ENCODE measurements at places on chromosomes 6 and 20.

DNA sequence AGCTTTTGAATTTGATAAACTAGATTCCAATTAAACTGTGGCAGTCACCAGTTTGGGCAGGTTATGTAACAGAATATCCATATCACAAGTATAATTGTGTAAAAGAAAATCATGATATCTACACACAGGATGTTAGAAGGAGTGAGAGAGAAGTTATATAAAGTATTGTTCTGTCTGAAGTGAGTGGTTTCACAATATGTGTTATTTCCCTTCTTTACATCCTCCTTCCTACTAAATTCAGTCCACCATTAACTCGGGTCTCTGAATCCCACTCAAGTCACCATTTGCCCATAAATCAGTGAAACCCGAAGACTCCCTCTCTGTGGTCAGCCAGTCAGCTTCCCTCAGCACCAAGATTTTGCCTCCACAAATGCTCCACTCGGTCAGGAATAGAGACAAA, 796 bp downstream of the HLA-DQB1 start:
- DNase-seq, result no peak

DNA sequence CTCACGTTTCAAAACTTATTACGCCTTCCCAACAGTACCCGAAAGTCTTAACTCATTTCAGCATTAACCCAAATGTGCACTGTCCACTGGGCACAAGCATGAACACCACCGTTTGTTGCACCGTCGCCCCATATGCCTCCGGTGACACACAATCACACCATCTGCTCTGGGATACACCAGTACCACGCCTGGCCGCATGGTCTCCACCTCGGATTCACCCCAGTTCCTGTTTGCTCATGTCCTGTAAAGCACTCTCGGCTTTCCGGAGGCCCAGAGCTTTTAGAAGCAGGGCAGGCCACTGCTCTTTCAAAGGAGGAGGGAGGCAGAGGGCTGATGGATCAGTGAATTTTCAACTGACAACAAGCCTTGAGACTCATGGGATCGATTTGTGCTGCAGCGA, 1570.0 kb upstream of the DEFB115 start:
- DNase-seq, result no peak

DNA sequence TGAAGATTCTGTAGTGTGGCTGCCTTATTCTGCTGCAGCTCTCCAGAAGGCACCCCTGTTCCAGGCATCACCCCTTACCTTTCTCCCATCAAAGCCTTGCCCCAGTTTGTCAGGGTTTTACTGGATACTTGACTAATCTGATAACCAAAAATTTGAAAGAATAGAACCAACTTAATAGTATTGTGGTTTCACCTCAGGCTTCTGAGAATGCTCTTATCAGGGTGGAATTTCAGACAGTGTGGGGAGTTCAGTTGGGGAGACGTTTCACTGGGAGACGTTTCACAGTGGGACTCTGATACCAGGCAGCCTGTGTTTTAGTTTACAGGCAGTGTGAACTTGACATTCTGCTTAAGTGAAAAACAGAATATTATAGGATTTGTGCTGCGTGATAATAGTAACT, 50.5 kb downstream of the SCAND1 start:
- no peak for DNase-seq

- no peak for DNase-seq
Observed at GRCh38 chr6:135941275-135942025, 89.9 kb downstream of the PDE7B start.

- DNase-seq, result no peak
Observed at GRCh38 chr20:50295762-50296449, 105.3 kb downstream of the CEBPB start.

- DNase-seq, result no peak
Observed at GRCh38 chr6:12384357-12384912, 94.3 kb downstream of the EDN1 start.

- DNase-seq, result no peak
Observed at GRCh38 chr20:32984196-32984595, 20.0 kb downstream of the SUN5 start.

- DNase-seq, result no peak
Observed at GRCh38 chr6:79717989-79718388, 86.9 kb downstream of the SH3BGRL2 start.
